ENCODE measurements at places on chromosomes 7 and 10.

GRCh38 chr7:78134256-78134655 is 335.7 kb downstream of the PHTF2 start:
- DNase-seq: no peak

DNA sequence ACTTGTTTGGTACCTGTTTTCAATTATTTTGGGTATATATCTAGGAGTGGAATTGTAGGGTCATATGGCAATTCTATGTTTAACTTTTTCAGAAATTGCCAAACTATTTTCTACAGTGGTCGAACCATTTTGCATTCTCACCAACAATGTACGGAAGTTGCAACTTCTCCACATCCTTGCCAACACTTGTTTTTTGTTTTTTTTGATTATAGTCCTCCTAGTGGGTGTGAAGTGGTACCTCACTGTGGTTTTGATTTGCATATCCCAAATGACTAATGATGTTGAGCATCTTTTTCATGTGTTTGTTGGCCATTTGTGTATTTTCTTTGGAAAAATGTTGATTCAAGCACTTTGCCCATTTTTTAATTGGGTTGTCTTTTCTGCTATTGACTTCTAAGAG is 122.1 kb downstream of the RPS24 start:
- DNase-seq: no peak

DNA sequence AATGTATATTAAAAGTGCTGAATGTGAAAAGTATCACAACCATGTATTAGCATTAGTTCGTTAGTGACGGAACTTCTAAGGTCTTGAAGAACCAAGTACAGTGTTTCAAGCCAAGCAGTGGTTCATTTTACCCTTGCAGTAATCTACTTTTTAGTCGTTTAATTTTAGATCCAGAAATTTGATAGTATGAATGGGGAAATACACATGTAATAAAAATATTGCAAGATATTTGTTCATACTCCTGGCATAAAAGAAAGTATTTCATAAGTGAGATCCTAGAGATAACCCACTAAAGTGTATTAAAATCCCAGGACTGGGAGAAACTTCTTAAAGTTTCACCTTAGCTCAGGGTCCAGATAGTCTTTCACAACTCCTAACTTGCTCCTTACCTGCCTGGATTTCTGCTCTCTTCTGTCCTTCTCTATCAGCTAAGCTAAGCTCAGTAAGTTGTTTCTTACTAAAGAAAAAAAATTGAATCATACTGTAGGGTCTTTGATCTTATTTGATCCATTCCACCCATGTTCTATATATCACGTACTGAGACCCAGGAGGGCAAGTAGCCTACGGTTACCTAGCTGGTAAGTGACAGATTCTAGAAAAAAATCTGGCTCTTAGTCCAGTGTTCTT is 1.5 kb downstream of the BCAP29 start:
- DNase-seq: no peak

- DNase-seq: no peak
These were observed 378 bp downstream of the PIK3AP1 start for GRCh38 chr10:96719850-96720421.

DNA sequence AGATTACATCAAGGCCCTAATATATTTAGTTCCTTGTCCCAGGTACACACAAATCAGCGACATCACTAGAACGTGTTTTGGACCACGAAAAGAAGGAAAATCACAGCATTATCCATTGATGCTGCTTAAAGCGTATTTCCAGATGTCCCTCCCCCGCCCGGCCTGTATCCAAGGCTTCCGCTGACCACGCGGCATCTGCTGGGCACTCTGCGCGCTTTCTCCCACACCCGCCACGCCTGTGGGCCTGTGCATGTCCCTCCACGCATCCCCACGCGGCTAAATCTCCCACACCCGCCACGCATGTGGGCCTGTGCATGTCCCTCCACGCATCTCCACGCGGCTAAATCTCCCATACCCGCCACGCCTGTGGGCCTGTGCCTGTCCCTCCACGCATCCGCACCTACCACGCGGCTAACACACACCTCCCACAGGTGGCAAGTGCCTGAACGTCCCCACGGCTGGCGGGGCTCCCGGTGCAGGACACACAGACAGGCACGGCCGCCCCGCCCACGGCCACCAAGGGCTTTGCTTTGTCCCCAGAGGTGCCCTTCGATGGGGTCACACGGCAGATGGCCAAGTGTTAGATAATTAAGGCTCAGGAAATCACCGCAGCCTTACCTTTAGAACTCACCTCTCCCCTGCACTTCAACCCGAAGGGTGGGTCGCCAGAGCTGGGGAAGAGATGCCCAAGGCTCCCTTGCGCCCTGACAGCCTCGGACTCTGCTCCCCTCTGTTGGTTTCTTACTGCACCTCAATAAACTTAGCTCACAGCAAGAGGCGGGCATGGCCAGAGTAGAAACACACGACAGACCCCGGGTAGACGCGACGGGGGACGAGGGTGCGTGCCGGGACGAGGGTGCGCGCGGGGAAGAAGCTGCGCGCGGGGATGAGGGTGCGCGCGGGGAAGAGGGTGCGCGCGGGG is 49.5 kb downstream of the DIP2C start:
- DNase-seq: no peak

DNA sequence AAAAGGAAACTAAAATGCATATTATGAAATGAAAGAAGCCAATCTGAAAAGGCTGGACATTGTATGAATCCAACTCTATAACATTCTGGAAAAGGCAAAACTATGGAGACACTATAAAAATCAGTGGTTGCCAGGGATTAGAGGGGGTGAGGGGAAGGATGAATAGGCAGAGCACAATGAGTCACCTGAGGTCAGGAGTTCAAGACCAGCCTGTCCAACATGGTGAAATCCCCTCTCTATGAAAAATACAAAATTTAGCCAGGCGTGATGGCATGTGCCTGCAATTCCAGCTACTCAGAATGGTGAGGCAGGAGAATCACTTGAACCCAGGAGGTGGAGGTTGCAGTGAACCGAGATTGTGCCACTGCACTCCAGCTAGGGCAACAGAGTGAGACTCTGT is 324.8 kb upstream of the PHYHIPL start:
- no peak for DNase-seq

- no peak for DNase-seq
These were observed 304.0 kb downstream of the ZEB1 start for GRCh38 chr10:31622978-31623377.

GRCh38 chr10:50554995-50555568 is 68.7 kb downstream of the SGMS1 start:
- no peak for DNase-seq

DNA sequence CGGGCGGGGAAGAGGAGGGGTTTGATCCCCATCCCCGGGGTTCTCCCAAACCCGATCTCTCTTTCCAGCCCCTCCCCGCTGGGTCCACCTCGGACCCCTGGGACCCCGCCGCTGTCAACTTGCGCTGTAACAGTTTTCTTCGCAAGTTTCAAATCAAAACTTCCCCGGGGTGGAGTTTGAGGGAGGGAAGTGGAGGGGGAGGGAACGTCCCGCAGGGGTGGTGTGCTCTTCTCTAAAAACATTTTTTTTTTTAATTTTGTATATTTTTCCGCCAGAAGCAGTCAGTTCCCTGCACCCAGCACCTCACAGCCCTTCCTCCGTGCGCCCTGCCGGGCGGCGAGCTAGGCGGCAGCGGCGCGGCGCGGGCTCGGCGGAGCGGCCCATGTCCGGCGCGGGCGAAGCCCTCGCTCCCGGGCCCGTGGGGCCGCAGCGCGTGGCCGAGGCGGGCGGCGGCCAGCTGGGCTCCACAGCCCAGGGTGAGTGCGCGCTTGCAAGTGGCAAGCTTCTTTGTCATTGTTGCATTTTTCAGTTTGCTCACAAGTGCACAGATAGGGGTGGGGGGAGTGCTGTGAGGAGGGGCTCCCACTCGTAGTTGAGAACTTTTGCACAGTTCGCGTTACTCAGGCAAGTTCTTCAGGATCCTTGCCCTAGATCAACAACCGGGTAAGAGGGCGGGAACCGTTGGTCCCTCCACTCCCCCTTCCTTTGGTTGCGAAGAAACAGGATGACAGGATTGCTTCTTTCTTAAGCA is 933 bp downstream of the MDFIC start:
- peak; percentile 35 for DNase-seq

GRCh38 chr10:52965938-52966401 is 193.4 kb upstream of the MBL2 start:
- DNase-seq: no peak

- no peak for DNase-seq
These were observed 85.7 kb upstream of the COL13A1 start for GRCh38 chr10:69715899-69716606.

DNA sequence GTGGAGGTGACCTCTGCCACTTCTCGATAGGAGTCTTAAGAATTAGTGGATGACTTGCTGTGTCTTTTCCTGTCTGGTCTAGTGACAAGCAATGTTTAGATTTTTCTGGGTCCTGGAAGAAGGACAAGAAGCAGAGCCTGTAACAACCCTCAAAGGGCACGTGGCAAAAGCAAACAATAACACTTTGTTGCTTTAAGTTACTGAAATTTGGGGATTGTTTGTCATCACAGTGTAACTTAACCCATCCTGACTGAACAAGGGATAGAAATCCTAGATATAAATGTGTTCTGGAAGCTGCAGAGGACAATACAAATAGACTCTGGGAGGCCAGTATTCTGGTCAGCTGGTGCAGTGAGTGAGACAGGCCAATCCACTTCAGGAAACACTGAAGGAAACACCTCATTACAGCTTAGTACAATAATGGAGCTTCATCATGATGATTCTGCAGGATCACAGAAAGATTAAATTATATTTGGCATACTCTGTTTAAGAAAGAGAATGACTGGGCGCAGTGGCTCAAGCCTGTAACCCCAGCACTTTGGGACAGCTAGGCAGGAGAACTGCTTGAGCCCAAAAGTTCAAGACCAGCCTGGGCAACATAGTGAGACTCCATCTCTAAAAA is 23.3 kb downstream of the ENKUR start:
- no peak for DNase-seq

DNA sequence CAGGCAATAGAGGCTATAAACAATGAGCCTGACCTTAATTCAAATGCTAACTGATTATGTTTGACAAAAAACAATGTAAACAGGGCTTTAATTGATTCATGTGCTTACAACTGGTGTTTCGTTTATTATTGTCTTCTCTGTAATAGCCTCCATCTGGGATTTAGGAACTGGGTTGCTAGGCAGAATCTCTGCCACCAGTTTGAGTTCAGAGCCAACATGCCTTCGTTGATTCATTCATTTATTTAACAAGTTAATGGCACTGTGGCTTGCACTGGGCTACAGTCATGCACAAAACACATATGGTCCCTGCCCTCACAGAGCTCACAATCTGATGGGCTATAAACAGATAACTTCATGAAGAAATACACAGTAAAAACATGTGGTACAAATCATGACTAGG is 19.6 kb upstream of the CDHR3 start:
- DNase-seq: no peak

- no peak for DNase-seq
These were observed 20.1 kb upstream of the NMT2 start for GRCh38 chr10:15188603-15189002.

DNA sequence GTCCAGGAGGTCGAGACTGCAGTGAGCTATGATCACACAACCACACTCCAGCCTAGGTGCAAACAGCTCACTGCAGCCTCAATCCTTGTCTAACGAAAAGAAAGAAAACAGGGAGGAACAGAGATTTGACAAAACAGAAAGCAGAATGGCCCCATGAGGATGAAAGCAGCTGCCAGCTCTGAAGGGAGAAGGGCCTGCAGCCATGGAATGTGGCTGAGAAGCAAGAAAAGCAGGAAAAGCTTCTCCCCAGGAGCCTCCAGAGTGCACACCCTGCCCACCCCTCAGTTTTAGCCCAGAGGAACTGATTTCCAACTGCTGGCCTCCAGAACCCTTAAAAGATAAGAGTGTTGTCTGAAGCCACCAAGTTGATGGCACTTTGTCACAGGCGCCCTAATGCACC is 13.0 kb downstream of the ESYT2 start:
- DNase-seq: no peak

DNA sequence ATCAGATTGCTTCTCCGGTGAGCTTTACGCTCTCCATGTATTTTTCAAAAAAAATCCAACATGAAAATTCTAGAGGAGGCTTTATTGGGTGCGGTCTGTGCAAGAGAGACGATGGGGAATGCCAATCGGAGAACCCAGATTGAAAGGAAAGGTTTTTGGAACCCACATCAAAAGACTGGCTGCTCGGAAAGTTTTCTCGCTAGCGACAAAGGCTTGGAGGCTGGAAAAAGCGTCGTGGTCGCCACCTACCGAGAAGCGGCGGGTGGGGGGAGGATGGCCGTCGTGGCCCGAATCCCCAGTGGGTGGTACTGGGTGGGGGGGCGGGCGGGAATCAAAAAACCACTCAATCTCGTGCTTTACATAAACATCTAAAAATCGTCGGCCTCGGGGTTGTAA is 1.1 kb upstream of the GTF2I start:
- peak; percentile 39 for DNase-seq

DNA sequence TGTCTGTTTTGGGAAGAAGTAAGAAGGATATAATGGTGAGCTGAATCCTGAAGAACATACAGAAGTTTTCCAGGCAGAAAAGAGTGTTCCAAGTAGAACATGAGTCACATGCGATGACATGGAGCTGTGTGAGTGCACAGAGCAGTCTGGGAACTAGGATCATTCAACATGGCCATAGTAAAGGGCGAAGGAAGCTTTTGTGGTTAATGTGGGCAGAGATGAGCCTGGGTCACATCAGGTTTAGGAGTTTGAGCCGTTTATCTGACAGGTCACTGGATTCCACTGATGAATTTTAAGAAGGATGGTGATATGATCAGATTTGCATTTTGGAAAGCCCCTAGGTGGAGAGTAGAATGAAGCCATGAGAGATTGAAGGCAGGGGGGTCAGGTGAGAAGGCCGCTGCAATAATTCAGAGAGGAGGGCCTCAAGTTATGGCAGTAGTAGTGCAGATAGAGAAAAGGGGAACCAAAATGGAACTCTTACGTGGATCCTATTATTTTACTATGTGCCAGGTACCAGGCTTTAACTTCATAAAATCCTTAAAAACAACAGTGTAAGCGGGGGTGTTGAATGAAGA is 171.3 kb downstream of the RNLS start:
- DNase-seq: no peak
